ENCODE measurements at places on chromosomes 2 and 18.

GRCh38 chr2:160489111-160489510, 4.5 kb downstream of the RBMS1 start:
- DNase-seq = no peak

DNA sequence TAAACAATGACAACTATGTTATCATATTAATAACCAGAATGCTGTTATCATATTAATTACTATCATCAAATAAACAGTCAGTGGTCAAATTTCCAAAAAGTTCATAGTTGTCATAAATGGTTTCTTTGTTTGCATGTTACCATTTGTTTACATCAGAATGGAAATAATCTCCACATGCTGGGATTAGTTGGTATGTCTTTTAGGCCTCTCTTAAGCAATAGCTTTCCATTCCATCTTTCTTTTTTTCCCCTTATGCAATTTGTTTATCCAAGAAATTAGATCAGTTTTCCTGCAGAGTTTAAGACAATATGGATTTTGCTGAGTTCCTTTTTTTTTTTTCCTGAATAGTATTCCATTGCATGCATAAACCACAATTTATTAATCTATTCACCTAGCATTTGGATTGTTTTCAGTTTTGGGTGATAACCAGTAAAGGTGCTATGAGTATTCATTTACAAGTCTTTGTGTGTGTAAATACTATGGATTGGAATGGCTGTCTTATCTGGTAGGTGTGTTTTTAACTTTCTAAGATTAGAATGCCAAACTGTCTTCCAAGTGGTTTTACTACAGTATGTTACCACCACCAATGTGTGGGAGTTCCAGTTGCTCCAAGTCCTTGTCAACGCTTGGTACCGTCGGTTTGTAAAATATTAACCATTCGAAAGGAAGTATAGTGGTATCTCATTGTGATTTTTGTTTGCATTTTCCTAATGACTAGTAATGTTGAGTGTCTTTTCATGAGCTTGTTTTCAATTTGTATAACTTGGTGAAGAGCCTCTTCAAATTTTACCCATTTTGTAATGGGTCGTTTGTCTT, 33.3 kb upstream of the TXNDC2 start:
- DNase-seq = no peak

DNA sequence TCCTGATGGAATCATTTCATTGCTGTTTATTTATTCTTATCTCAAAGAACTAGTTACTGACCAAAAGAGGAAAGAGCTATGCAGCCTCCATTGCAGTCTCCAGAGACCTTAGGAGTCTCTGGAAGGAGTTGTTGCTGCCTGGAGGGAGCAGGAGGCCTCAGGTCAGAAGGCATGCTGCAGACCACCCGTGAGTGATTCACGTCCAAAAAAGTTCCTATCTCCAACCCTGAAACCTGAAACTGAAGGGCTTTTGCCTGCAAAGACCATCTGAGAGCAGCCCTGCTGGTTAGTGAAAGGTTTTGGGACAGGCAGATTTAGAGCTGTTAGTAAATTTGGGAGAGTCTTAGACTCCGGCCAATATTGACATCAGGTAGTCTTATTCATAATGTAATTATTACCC, 29.1 kb downstream of the SLC25A52 start:
- no peak for DNase-seq

- no peak for DNase-seq
Observed at GRCh38 chr2:9627310-9627709, 3.5 kb downstream of the YWHAQ start.

- no peak for DNase-seq
Observed at GRCh38 chr18:47438001-47438400, 186.5 kb upstream of the SKOR2 start.

DNA sequence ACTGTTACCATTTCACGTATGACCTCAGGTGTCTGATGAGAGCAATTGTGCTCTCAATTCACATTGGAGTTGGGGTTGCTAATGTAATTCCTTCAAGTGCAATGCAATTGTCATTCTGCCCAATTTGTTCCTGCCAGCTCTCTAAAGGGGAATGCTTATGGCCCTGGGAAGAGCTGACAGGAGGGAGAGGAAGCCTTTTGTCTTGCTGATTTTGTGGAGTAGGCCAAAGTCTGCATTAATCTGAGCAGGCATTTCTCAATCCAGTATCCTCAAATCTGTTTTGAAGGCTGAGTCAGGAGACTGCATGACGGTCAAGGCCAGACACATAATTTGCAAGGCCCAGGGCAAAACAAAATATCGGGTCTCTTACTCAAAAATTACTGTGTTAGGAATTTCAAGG, 326.4 kb upstream of the SPHKAP start:
- DNase-seq = no peak

GRCh38 chr2:18243816-18244215, 316.6 kb downstream of the RDH14 start:
- no peak for DNase-seq

All from activated CD4-positive, alpha-beta T cell treated with anti-CD3 and anti-CD28 coated beads, Interleukin-2, amount 10 ng/mL, durations not matched to agents 7 days and 5 days (primary cell).